Cerebellar nuclear complex (tissue), 1 donor: ENCODE measurements at places on chromosomes 1 and 21.
A peak's percentile ranks its signal among the peaks of the same experiment; 100 is the strongest.

GRCh38 chr1:208058267-208058666 is 147.3 kb upstream of the CD34 start:
- no peak for DNase-seq

GRCh38 chr1:87872692-87873091 is 544.0 kb downstream of the LMO4 start:
- no peak for DNase-seq

DNA sequence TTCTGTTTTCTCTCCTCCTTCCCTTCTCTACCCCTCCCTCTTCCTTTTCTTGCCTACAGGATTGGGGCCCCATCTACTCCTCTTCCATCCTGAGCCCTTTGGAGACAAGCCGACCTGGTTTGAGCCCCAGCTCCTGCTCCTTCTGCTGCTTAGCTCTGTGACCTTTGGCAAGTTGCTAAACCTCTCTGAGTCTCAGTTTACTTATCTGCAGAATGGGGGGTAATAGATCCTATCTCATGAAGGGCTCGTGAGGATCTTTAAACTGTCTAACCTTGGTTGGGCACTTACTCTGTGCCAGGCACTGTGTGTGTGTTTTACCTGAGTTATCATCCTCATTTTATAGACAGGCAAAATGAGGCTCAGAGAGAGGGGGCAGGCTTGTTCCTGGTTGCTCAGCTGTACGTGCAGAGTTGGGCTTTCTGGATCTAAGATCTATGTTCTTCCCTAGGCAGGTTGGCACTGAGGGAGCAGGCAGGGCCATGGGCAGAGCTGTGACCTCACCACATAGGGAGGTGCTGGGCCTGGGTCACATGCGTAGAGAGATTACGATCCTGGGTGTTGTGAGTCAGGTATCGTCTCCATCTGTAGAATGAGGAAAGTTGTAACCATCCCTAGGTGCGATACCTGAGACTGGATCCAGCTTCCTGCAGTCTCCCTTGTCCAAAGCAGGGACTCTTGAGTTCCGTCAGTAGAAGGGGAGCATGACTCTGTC is 58.5 kb downstream of the FOXO6 start:
- DNase-seq: no peak

GRCh38 chr21:32548978-32549377 is 36.3 kb downstream of the TCP10L start:
- DNase-seq: no peak

GRCh38 chr1:202750761-202751160 is 40.5 kb upstream of the SYT2 start:
- DNase-seq: no peak

- DNase-seq: no peak
Measured at GRCh38 chr1:30762152-30762929, 4.8 kb upstream of the LAPTM5 start.

GRCh38 chr1:36603461-36603860 is 120.7 kb upstream of the CSF3R start:
- no peak for DNase-seq

GRCh38 chr1:228305721-228306152 is 97.9 kb downstream of the OBSCN start:
- no peak for DNase-seq

DNA sequence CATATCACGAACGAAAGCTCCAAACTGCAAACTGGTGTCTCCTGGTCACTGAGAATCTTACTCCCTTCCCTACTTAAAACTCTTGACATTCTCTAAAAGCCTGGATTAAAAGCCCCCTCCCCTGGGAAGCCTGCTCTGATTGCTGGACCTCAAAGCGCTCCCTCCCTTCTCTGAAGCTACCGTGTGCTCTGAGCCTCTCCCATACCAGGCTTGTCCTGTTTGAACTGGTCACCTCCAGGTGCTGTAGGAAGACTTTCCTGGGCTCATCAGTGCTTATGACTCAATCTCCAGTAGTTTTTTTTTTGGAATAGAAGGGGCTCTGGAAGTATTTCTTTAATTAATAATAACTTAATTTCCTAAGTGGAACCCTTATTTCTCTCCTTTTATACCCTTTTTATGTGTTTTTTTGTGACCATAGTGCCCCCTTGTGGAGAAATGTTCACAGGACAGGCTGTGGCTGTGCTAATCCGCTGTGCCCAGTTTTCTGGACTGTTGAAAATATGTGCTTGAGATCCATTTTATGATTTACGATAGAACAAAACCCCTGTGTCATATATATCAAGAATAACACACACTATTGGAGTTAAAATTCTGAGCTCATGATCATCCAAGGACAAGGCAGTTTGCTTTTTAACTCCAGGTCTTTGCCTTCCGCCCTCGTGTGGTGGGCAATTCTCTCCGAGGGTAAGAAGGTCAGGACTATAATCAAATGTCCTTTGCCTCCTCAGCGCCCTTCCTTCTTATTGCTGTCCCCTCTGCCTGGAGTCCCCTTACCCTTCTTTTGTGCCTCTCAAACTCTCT is 16.9 kb downstream of the MTARC1 start:
- peak; percentile 11 for DNase-seq

- peak; percentile 13 for DNase-seq
Measured at GRCh38 chr1:160083968-160084770, 2.8 kb downstream of the KCNJ9 start.

GRCh38 chr21:27369978-27370571 is 403.2 kb upstream of the ADAMTS5 start:
- DNase-seq: no peak

- DNase-seq: no peak
Measured at GRCh38 chr1:220137019-220137786, 43.3 kb downstream of the IARS2 start.

DNA sequence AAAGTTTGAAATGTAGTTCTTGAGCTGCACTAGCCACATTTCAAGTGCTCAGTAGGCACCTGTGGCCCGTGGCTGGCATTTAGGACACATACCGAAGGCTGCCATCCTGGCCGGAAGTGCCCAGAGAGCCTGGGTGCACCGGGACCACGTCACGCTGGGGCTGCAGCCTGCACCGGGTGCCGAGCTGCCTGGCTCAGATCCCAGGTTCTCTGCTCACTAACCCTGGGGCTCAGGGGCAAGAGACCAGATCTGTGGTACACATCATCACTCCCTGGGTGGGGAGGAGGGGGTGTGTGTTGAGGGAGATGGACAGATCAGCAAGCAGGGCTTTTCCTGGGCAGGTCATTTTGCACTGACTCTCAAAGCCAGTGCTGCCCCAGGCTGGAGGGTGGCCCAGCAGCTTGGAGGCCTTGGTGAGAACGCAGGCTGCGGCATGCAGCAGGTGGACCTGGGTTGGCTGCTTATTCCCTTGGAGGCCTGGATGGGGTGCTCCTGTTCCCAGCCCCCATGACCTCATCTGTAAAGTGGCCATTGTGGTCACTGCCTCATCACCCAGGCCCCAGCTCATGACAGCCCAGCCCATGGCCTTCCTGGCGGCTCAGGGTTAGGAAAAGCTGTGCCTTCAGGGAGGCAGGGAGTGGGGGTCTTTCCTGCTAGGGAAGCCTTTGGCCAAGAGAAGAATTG is 23.6 kb downstream of the TMEM201 start:
- no peak for DNase-seq

- no peak for DNase-seq
Measured at GRCh38 chr1:183837062-183837461, 32.1 kb downstream of the RGL1 start.

GRCh38 chr1:6014130-6014999 is 22.1 kb upstream of the NPHP4 start:
- DNase-seq: no peak

DNA sequence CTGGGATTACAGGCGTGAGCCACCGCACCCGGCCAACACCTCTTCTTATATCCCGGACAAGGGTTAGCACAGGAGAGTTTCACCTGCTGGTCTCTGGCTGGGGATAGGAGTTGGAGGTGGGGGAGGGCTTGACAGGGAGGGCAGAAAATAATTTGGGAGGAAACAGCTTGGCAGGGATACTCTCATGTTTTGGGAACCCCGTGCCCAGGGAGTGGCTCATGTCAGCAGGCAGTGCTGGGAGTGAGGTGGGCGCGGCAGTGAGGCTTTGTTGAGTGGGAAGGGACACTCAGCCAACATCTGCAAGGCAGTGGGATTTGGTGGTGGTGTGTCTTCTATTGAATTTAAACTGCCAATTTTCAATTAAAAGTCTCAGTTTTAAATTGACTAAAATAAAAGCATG is 1.1 kb upstream of the THEM5 start:
- no peak for DNase-seq

GRCh38 chr1:160567858-160568682 is 11.2 kb downstream of the CD84 start:
- no peak for DNase-seq

DNA sequence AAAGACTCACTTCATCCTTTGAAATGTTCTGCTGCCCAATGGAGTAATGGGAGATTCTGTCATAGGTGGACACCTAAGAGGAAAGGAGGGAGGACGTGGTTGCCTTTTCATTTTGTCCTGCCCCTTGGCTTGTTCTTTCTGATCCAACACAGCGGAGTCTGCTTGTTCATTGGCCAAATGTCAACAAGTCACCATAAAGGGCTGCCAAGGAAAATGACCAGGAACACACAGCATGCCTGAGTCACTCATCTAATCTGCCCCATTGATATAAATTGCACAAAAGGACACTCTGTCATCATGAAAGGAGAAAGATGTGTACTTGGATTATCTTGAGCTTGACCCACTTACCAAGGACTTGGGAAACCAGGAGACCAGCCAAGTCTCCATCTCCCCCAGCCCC is 422.9 kb downstream of the SETD4 start:
- no peak for DNase-seq

DNA sequence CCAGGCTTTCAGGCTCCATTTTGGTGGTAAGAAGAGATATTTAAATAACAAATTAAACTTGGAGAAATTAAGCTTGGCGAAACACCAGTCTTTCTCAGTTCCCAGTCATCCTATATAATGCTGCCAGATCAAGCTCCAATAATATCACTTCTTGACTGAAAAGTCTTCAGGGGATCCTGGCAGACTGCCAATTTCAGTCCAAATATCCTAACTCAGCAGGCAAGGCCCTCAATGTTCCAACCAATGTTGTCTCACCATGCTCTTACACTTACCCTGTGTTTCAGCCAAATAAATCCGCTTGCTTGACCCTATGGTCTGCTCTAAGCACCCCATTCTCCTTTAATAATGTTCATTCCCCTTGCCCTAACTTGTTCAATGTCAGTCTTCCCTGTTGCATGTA is 39.9 kb upstream of the BCL10 start:
- DNase-seq: no peak

GRCh38 chr1:69283516-69283915 is 284.2 kb upstream of the LRRC7 start:
- no peak for DNase-seq

- DNase-seq: no peak
Measured at GRCh38 chr1:34125721-34126380, 39.2 kb downstream of the CSMD2 start.

- DNase-seq: no peak
Measured at GRCh38 chr1:30778154-30778978, 20.8 kb upstream of the LAPTM5 start.

DNA sequence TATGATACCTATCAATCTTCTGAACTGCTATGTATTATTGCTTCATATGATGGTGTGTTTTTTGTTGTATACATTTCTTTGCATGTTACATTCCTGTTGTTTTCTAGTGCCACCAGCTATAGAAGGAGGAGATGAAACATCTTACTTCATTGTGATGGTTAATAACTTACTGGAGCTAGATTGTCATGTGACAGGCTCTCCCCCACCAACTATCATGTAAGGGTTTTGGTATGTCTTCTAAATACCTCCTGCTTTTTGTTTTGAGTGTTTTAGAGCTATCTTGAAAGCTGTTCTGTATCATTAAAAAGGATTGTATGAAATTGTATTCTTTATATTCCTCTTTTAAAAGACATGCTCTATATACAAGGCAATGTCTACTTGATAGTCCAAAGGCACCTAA is 282.7 kb downstream of the HMCN1 start:
- DNase-seq: no peak

DNA sequence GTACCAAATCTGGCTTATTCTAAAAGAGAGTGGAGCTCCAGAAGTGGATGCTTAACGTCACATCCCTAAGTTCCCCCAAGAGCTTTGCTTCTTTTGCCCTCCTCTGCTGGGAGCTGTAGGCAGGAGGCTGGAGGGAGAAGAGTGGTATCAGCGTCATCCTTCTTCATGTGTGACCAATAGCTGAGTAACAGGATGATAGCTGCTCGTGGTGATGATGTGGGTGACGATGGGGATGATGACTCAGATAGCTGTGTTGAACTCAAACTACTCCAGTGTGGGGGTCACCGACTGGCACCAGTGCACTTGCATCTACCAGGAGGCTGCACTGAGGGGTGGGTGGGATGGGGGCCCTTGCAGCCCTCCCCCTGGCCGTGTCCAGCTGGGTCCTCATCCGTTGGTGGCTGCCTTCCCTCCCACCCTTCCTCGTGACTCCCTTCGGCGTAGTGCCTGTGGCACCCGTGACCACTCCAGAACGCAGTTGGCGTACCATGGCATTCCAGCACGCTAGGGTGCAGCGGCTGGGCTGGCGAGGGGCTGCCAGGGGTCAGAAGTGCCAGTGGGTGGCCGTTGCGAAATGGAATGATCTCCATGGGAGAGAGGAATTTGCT is 1.1 kb downstream of the IGFN1 start:
- no peak for DNase-seq

- no peak for DNase-seq
Measured at GRCh38 chr1:62309906-62310305, 9.3 kb downstream of the KANK4 start.
